ENCODE measurements at places on chromosomes 2 and 18. TPM values are rescaled to one million over a fixed set of nuclear protein-coding genes. Genes with fewer than 3 reads are reported as not detected.

TBR1 gene
- total RNA-seq, result under 0.01 TPM

REEP1 gene
- under 0.01 TPM for total RNA-seq

LHCGR gene
- total RNA-seq, result not detected

CRYBA2 gene
- total RNA-seq, result not detected

PLGLB1 gene
- 0.26 TPM for total RNA-seq

CD8B2 gene
- not detected for total RNA-seq

C2orf66 gene
- total RNA-seq, result under 0.01 TPM
